ENCODE measurements at places on chromosomes 6 and 20.

DNA sequence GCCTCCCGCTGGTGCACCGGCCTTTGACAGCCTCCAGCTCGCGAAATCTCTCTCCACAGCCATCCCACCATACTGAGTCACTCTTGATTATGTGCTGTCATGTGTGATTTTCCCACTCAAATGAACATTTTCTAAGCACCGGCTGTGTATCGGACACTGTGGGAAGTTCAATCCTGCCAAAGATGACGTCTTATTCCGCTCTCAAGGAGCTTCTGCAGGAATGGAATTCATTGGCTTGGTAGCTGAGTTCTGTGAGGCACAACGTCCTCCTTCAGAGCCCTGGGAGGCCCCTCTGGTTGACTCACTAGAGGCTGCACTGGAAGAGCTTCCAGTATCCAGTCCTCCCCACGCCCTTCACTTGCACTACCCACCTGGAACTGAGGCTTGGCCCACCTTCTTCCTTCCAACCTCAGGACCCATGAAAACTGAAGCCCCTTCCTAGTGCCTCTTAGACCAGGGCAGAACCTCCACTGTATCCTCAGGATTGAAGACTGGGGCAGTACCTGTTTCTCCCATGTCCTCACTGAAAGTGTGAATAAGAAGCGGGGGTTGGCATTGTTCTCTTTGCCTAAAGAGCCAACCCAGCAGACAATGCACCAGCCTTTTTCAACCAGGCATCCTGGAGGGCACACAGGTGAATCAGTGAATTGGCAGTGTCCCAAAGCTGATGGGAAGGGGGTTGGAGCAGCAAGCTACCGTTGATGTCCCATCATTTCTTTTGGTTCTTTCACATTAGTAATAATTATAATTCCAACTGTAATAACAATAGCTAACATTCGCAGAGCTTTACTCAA is 1.7 kb downstream of the UNC5CL start:
- H3K36me3 ChIP-seq, result no peaks in the 10 kb centered on the region
- H3K4me1 ChIP-seq, result peaks cover 8% of the 10 kb centered on the region
- H3K27me3 ChIP-seq, result no peaks in the 10 kb centered on the region
- no peak for DNase-seq

GRCh38 chr6:35036059-35036827 is 104.9 kb downstream of the TCP11 start:
- H3K4me1 ChIP-seq, result peaks cover 20% of the 10 kb centered on the region
- no peak for DNase-seq
- H3K27me3 ChIP-seq, result no peaks in the 10 kb centered on the region
- peak overlapping the region; percentile 42 for H3K27ac ChIP-seq

- no peaks in the 10 kb centered on the region for H3K36me3 ChIP-seq
- DNase-seq, result no peak
- H3K4me1 ChIP-seq, result no peaks in the 10 kb centered on the region
- peaks cover 18% of the 10 kb centered on the region for H3K27me3 ChIP-seq
- H3K27ac ChIP-seq, result no peak overlapping the region
Measured at GRCh38 chr20:57135875-57136274, 130.6 kb downstream of the BMP7 start.

DNA sequence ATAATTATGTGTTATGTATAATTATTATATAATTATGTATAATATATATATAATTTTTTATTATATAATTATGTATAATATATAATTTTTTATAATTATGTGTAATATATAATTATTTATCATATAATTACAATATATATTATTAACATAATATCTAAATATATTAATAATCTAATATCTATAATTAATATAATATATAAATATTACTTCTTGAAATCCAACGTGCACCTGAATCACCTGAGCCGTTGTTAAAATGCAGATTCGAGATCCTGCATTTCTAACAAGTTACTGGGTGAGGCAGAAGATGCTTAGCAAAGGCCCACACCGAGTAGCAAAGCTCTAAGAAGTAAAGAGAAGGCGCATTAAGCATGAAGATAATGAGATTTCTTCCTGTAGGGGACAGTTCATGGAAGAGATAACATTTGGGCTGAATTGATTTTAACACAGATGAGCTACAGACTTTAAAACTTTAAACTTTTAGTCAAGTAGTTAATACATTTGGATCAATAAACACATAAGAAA is 406.4 kb upstream of the PLCB4 start:
- no peaks in the 10 kb centered on the region for H3K4me1 ChIP-seq
- no peak overlapping the region for H3K27ac ChIP-seq
- H3K27me3 ChIP-seq, result no peaks in the 10 kb centered on the region
- no peaks in the 10 kb centered on the region for H3K36me3 ChIP-seq
- DNase-seq, result no peak

DNA sequence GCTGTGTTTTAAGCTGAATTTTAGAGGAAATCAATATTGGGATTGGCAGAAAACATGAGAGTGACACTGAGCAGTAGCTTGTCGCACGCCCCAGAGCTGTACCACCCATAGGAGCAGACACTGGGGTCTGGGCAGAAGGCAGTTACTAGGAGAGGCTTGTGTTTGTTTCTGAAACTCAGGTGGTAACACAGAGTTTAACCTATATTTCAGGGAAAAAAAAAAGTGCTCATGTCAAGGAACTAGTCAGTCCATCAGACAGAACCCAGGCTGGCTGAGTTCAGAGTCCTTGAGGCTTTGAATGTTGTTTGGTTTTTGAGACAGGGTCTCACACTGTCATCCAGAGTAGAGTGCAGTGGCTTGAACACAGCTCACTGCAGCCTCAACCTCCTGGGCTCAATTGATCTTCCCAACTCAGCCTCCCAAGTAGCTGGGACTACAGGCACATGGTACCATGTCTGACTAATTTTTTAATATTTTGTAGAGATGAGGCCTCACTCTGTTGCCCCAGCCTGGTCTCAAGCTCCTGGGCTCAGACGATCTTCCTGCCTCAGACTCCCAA is 6.6 kb downstream of the SLC22A1 start:
- DNase-seq, result no peak
- no peaks in the 10 kb centered on the region for H3K4me1 ChIP-seq
- no peak overlapping the region for H3K27ac ChIP-seq
- no peaks in the 10 kb centered on the region for H3K27me3 ChIP-seq

GRCh38 chr6:90885611-90886056 is 298.8 kb upstream of the MAP3K7 start:
- peaks cover 1% of the 10 kb centered on the region for H3K36me3 ChIP-seq
- H3K27ac ChIP-seq, result no peak overlapping the region
